ENCODE measurements at places on chromosomes 1 and 21. TPM values are rescaled to one million over a fixed set of nuclear protein-coding genes. Genes with fewer than 3 reads are reported as not detected.

Gene FOXO6
- 3.2 TPM for total RNA-seq

Gene SHISAL2A
- total RNA-seq, result not detected

Gene LCE1F
- not detected for total RNA-seq

Gene PPIAL4G
- not detected for total RNA-seq

Gene THEM5
- not detected for total RNA-seq

GRCh38 chr1:214660190-214660589, 57.2 kb downstream of the CENPF start:
- no peak overlapping the region for H3K27ac ChIP-seq
- H3K4me1 ChIP-seq, result no peaks in the 10 kb centered on the region
- no peaks in the 10 kb centered on the region for H3K27me3 ChIP-seq
- DNase-seq, result no peak

GRCh38 chr1:167950569-167950968, 13.7 kb upstream of the MPC2 start:
- H3K27me3 ChIP-seq, result no peaks in the 10 kb centered on the region
- H3K27ac ChIP-seq, result no peak overlapping the region
- no peak for DNase-seq
- no peak overlapping the region for H3K4me3 ChIP-seq

GRCh38 chr1:90851711-90852050, 134.6 kb upstream of the BARHL2 start:
- peak overlapping the region; percentile 76 for H3K4me3 ChIP-seq
- H3K27me3 ChIP-seq, result peaks cover 2% of the 10 kb centered on the region
- H3K36me3 ChIP-seq, result no peaks in the 10 kb centered on the region

- no peak overlapping the region for H3K4me3 ChIP-seq
- peaks cover 12% of the 10 kb centered on the region for H3K27me3 ChIP-seq
- H3K36me3 ChIP-seq, result no peaks in the 10 kb centered on the region
- DNase-seq, result no peak
- no peak overlapping the region for H3K27ac ChIP-seq
Observed at GRCh38 chr1:209109001-209109785, 474.3 kb upstream of the CAMK1G start.
